ENCODE measurements at places on chromosomes 3 and 15.

- DNase-seq = no peak
Measured at GRCh38 chr3:138359919-138360868, 11.8 kb downstream of the MRAS start.

DNA sequence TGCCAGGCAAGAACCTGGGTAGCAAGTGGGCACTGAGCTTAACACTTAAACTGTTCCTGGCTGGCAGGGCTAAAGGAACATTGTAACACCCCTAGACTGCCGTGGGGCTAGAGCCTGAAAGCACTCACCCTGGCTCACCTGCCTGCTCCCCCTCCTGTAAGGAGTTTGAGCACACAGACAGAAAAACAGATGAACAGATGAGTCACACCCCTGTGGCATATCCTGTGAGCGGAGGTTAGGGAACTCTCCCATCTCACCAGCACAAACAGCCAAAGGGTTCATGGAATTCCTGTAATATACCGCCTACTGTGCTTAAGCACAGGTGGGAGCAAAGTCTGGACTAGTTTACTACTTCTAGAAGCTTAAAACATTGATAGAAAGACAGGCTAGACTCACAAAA lies 300.1 kb downstream of the ROBO1 start:
- DNase-seq = no peak

DNA sequence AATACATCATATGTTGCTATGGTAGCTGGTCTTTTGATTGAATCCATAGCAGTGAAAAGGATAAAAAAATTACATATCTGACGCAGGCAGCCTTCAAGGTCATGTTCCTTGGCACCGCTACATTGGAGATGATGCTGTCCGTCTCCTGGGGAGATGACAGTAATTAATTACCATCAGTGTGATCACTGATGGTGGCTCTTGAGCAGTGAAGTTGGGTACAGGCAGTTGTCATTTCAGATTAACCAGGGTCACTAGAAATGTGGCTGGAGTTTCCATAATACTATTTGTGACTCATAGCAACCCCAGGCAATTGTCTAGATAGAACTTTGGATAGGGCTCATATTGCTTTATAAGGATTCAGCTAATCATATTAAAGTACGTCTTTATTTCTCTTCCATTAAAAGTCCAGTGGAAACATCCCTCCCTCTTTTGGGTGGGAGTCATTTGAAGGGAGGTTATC lies 136.3 kb downstream of the THSD4 start:
- no peak for DNase-seq

GRCh38 chr3:126097801-126098200 lies 13.9 kb upstream of the SLC41A3 start:
- DNase-seq = no peak

DNA sequence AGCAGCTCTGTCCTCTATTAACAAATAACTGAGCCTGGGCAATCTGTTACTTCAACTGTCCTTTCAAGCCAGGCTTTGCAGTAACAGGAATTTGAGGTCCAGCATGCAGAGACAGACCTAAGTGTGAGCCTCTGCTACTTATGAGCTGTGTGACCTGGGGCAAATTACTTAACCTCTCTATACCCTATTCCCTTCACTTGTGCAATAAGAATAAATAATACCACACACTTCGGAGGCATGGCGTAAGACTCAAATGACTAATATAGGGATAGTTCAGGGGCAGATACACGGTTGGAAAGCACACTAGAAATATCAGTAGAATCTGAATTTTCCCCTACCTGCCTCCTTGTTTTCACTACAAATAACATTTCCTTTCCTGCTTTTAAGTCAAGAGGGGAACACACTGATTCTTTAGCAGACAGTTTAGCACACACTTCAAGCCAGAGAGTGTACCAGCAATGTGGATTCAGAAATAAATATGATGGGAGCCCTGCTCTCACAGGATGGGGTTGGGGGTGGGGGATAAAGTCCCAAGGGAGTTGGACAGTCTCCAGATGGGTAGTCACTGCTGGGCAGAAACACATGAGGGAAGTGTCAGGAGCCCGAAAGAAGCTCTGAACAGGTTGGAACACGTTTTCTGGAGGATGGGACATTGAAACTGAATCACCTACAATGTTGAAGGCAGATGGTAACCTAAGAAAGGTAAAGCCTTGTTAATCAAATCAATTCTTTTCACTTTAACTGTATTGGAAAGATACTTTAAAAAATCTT lies 61.8 kb upstream of the RBP1 start:
- DNase-seq = no peak

DNA sequence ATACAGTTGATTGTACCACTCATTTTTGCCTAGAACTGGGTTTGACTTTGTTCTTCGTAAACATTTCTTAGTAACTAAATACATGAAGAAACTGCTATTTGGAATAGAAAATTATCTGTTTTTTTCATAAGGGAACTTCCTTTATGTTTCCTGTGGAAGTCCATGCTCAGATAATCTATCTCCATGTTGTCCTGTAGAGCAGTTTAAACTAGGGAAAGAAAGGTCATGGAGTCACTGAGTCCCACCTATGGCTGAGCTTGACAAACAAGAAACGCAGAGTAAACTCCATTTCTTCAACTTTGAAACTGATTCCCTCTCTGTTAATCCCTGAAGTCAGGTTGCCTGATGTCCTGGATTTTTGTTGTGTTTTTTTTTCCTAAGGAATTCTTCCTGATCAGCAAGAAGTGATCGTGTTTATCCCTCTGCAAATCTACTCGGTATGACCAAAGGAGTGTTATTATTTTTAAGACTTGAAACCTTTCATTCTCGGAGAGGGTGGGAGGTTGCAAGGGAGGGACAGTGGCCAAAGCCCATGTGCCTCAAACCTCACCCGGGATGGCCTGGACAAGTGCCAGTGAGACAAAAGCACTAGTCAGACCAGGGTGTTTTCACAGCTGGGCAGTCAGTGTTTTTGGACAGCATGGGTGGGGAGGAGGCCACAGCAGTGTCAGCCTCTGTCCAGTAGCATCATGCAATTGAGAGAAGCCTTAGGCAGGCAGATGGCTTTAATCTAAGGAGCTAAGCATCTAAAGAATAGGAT lies 129.8 kb upstream of the PHLDB2 start:
- DNase-seq = no peak

GRCh38 chr3:16334909-16335308 lies 69.9 kb downstream of the OXNAD1 start:
- no peak for DNase-seq

- no peak for DNase-seq
Measured at GRCh38 chr3:174495928-174496327, 363.2 kb upstream of the NAALADL2 start.

DNA sequence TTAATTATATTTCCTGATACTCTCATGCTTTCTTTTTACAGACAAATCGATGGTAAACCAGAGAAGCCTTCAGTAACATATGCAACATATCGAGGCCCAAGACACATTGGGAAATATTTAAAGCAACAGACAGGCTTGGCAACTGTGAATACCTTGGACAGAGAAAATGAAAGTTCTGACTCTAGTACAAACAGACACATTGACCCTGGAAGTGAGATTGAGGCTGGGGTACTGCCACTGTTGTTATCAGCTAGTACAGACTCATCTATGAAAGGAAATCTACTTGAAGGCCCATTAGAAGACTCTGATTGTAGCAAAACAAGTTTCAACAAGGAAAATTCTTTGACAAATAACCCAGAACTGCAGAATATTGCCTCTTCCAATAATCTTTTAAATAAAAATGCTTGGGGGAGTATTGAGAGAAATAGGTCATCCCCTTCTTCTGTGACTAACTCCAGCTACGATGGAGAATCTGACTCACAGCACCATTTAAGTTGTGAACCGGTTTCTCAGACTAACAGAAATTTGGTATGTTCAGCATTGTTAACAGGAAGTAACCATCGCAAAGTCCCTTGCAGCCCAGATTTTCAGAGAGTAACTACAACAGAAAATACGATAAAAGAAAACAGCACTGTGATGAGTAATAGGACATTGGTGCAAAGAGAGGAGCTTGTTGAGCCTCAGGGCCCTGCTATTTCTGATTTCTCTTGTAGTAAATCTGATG lies 50.2 kb downstream of the CRYBG3 start:
- no peak for DNase-seq

- DNase-seq = no peak
Measured at GRCh38 chr3:127286571-127287140, 1.2 kb downstream of the PRR20G start.

GRCh38 chr3:24963762-24964625 lies 464.1 kb upstream of the RARB start:
- DNase-seq = no peak

DNA sequence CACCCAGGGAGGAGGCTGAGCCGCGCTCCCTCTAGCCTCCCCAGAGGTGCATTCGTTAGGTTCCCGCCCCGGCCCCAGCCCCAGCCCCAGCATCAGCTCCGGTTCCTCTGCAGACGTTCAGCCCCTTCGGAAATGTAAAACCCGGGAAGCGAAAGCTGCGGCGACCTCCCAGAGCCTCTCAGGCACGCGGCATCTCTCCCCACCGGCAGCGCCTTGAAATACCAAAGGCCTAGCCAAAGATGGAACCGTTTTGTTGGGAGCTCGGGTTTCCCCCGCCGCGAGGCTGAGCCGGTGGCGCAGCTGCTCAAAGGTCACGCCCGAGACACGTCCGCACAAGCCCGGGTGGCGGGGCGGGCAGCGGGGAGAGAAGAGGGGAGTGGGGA lies 77.8 kb upstream of the HES1 start:
- no peak for DNase-seq

GRCh38 chr3:168738527-168739325 lies 643.0 kb upstream of the GOLIM4 start:
- DNase-seq = no peak

DNA sequence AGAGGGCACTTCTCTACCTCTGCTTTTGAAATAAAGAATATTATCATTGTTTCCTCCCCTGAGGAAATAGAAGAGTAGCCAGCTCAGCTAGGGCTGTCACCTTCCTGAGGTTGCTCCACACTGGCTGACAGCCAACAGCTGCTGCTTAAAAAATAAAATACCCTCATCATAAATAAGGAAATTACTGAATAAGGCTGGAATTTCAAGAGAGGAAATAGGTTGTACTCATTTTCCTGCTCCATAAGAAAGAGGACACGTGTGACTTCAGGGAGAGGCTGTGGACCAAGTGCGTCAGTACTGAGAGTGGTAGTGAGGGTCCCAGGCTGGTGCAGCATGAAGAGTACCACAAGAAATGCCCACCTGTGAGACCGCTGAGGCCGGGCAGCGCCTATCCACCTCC lies 8.1 kb upstream of the C2CD4B start:
- no peak for DNase-seq

- DNase-seq = no peak
Measured at GRCh38 chr15:45544266-45545023, 21.9 kb upstream of the SLC30A4 start.

DNA sequence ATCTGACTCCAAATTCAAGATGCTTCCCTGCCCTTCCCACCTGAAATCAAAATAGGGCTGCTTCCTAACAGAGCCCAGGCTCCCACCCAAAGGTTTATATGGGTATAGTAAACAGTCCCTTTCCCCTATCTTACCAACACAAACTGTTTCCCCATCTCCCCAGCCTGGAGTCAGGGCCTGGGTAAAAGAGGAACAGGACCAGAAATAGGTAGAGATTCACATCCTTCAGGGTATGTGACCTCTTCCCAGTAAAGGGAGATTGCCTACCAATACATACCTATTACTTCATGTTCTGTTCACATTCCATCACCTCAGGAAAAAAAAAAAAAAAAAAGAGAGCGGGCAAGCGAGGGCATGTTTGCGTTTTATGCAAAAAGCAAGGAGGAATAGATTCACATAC lies 9.7 kb upstream of the SHF start:
- DNase-seq = no peak

GRCh38 chr15:40290545-40290917 lies 7.7 kb upstream of the ANKRD63 start:
- no peak for DNase-seq

- no peak for DNase-seq
Measured at GRCh38 chr3:120831066-120831465, 76.9 kb upstream of the STXBP5L start.
